CD4-positive, alpha-beta T cell treated with Interferon alpha-2 for 1 hour (primary cell): ENCODE measurements at places on chromosomes 12 and 14.
A peak's percentile ranks its signal among the peaks of the same experiment; 100 is the strongest.

- DNase-seq: peak; percentile 30
Measured at GRCh38 chr12:19572920-19573558, 133.7 kb downstream of the AEBP2 start.

GRCh38 chr12:51219322-51219721 lies 1.5 kb upstream of the POU6F1 start:
- DNase-seq: no peak

DNA sequence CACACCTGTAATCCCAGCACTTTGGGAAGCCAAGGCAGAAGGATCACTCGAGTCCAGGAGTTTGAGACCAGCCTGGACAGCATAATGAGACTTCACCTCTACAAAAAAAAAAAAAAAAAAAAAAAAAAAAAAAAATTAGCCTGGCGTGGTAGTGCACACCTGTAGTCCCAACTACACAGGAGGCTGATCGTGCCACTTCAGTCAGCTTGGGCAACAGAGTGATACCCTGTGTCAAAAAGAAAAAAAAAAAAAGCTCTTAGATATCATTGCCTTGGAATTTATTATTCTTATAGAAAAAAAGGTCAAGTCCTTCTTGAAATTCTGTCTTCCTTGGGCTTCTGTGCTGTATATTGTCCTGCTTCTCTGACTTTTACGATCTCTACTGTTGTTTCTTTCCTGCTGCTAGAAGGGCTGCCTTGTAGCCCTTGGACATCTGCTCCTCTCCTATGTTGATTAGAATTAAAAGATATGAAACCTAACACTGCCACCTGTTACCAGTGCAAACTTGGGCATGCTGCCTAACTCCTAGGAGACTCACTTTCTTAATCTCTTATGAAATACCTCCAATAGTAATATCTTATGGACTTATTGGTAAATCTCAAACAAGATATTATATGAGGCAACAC lies 5.7 kb downstream of the TMEM19 start:
- no peak for DNase-seq

- no peak for DNase-seq
Measured at GRCh38 chr12:54047160-54047963, 6.3 kb upstream of the HOXC4 start.

GRCh38 chr14:41642367-41642766 lies 35.7 kb downstream of the LRFN5 start:
- DNase-seq: no peak

DNA sequence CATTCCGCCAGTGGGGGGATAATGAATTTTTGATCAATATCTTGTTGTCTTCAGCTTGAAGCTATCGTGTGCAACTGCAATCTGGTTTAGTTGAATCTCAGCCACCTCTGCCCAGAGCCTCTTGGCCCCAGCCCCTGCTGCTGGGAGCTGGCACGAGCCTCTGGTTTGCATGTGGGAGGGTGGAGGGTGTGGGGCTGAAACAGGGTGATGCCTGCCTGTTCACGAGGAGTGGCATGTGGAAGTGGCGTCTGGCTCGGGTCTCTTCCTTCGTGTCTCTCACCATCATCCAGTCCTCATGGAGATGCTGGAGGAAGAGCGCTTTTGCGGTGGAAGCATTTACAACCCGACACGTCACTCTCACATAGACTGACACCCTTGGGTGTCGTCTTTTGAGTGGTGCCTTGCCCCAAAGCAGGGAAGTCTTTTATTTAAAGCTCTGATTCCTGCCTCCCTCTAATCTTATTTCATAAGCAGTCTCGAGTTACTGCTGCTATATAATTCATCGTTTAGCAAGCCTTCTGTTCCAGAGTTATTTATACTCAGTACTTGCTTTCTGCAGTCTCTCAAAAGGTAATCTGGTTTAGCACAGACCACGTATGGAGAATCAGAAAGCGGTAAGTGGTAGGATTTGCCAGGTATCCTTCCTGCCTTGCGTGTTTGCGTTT lies 64.5 kb downstream of the AACS start:
- no peak for DNase-seq

GRCh38 chr12:71536279-71536938 lies 96.8 kb downstream of the LGR5 start:
- no peak for DNase-seq
